Stimulated activated CD8-positive, alpha-beta memory T cell treated with anti-CD3 and anti-CD28 coated beads, Interleukin-15, amount 100 ng/mL, for 4 hours (primary cell): ENCODE measurements at places on chromosomes 11 and 22.

DNA sequence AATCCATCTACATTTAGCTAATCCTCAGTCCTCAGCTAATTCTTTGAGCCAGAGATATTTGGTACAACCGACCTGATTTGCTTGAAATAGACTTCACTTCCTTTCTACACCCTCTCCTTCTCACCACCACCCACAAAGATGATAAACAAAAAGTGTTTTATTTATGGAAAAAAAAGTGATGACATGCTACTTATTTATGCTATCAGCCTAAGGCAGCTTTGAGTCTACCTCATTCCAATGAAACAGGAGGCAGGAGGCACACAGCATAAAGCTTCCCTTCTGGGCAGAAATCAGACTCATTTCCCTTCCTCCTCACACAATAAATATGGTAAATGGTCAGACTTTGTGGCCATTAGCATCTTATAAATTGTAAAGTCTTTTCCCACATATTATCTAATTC lies 325.7 kb downstream of the SOX6 start:
- DNase-seq: no peak

- DNase-seq: no peak
These were observed 420.5 kb upstream of the NARS2 start for GRCh38 chr11:78995171-78995570.

- DNase-seq: no peak
These were observed 13.6 kb downstream of the SLC22A12 start for GRCh38 chr11:64604458-64605243.

- DNase-seq: no peak
These were observed 56.7 kb downstream of the PPP6R2 start for GRCh38 chr22:50399751-50400331.

- no peak for DNase-seq
These were observed 36.5 kb downstream of the RNF141 start for GRCh38 chr11:10504490-10504889.

- no peak for DNase-seq
These were observed 9.2 kb upstream of the FGF3 start for GRCh38 chr11:69828276-69828970.

- peak; percentile 86 for DNase-seq
These were observed at the start of gene ZBTB3 for GRCh38 chr11:62753736-62754603. Gene ZBTB3, minus strand, starts transcription at chr11:62754160. Its CDS starts 496 bp downstream, at chr11:62753664.

DNA sequence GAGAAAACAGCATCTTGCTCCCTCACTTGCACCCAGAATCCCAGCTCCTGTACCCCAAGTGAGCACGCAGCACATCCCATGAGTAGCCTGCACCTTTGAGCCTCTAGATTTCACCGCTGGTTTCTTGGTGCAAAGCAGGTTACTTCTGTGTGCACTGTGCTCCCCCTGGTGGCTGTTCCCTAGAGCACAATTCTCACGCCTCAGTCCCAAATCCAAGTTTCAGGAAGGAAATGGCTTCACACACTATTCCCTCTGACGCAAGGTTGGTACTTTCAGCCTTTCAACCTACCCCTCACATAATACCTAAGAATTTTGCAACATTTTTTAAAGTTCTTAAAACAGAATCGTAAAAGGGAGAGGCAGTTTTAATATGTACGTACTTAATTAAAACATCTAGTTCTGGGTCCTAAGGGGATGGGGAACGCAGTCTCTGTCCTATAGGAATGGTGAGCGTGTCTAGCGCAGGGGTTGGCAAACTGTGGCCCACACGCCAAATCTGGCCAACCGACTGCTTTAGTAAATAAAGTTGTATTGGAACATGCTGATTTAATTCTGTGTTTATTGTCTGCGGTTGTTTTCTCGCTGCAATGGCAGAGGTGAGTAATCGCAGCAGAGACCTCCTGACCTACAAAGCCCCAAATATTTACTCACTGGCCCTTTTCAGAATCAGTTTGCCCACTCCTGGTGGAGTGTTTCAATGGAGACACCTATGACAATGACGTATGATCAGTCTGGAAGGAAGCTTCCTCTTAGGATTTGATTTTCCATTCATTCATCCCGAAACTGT lies 27.5 kb downstream of the DHCR7 start:
- no peak for DNase-seq

DNA sequence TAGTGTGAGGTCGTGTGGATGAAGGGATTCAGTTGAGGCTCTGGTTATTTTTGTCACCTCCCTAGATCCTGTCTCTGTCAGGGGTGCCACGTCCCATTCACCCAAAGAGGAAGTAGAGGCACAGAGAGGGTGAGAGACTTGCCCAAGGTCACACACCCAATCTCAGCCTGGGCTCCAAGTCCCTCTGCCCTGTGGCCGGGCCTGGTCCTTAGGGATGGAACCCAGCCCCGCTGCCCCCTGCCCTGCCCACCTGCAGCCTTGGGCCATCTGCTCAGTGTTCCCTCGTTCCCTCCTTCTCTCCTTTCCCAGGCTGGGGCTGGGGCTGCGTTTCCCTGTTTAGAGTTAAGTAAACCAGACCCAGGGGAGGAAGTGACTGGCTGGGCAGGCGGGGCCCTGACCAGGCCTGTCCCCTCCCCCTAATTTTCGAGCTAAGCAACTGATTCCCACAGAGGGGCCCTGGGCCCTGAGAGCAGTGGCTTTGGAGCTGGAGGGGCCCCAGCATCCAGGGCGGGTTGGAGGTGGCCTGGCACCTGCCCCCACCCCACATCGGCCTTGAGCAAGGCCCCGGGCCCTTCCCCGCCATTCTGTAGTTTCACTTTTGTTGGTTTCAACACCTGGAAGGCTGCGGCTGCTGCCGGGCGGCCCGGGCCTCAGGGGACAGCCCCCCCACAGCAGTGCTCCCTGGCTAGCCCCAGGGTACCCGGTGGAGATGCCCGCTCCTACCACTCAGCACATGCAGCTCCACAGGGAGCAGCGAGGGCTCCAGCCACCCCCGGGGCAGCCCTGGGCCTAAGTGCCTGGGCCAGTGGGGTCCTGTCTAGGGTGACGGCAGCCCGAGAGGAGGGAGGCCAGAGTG lies 1.5 kb downstream of the TCIRG1 start:
- no peak for DNase-seq

GRCh38 chr11:70191495-70192140 lies 11.5 kb upstream of the FADD start:
- DNase-seq: peak; percentile 7

DNA sequence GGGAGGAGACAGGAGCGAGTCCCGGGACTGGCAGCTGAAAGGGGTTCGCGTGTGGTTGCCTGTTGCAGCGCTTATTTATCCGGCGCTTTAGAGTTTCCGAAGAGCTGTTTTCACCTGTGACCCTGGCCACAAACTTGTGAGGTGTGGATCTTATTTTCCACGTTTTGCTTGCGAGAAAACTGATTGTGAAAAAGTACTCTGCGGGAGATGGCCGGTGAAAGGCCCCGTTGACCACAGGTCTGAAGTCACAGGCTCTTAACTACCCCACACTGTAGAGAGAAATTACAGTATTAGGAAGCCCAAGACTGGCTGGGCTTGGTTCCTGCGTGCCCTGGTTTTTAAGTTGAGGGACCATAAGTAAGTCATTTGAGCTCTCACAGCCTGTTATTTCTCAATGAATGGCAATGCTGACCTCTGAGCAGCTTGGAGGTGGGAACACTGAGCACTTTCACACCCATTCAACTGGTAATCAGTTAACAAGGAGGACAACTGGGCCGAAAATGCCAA lies 379 bp upstream of the RAB38 start:
- DNase-seq: no peak

GRCh38 chr22:21070690-21071615 lies 25.2 kb downstream of the LRRC74B start:
- no peak for DNase-seq

- no peak for DNase-seq
These were observed 3.3 kb downstream of the TMEM121B start for GRCh38 chr22:17117890-17118289.

DNA sequence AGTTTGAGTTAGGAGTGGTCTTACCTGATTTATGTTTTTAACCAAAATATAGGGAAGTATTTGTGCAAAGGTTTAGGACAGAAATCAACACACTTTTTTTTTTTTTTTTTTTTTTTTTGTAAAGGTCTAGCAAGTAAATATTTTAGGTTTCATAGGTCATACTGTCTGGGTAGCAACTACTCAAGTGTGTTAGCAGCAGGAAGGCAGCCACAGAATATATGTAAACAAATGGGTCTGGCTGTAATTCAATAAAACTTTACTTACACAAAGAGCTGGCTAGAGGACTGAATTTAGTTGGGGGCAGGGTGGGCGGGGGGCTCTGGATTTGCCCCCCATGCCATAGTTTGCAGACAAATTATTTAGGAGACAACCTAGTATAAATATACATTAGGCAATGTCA lies 510.4 kb downstream of the NELL1 start:
- no peak for DNase-seq

DNA sequence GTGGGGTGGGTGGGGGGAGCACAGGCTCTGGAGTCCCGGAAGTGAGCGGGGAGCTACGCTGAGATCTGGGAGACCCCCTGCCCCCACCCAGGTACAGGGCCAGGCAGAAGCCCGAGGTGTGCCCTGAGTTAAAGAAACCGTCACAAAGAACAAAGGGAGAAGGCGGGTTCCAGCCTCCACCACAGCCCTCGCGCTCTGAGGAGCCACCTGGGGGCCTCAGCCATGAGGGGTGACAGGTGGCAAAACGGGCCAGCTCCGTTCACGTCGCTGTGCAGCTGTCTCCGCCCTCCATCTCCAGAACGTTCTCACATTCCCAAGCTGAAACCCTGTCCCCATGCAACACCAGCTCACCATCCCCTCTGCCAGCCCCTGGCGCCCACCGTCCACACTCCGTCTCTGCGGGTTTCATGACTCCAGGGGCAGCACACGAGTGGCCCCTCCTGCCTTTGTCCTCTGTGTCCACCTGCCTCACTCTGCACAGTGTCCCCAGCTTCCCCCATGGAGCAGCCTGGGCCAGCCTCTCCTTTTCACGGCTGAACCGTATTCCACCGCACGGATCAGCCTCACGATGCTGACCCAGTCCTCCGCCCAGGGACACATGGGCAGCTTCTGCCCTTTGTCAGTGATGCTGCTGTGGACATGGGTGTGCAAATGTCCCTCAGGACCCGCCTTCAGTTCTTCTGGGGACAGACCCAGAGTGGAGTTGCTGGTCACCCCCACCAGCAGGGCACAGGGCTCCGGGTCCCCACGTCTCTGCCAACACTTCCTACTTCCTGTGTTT lies 1.7 kb upstream of the MUC5B start:
- DNase-seq: no peak

DNA sequence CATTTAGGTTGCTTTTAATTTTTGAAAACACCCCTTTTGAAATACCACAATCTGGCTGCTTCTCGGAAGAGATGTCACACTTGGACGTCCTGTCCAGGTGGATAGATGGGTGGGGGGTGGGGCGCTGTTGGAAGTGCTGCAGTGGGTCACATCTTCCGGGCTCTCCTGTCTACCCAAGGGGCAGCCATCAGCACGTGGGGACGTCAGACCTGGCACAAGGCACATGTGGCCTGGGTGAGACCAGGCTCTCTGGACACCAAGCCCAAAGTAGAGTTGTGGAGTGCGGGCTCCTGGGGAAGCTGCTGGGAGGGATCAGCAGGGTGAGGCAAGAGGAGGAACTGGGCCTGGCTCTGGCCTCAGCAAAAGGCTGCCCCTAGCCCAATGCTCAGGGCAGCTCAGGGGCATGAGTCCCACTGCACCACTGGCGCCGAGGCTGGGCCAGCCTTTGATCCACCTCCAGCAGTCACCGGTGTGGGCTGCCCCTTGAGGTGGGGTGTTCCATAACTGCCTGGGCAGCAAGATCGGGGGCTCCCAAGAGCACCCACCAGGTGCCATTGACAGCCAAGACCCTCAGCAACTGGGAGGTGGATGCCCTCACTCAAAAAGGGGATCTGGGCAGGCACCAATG lies 68.6 kb upstream of the CCND1 start:
- no peak for DNase-seq

DNA sequence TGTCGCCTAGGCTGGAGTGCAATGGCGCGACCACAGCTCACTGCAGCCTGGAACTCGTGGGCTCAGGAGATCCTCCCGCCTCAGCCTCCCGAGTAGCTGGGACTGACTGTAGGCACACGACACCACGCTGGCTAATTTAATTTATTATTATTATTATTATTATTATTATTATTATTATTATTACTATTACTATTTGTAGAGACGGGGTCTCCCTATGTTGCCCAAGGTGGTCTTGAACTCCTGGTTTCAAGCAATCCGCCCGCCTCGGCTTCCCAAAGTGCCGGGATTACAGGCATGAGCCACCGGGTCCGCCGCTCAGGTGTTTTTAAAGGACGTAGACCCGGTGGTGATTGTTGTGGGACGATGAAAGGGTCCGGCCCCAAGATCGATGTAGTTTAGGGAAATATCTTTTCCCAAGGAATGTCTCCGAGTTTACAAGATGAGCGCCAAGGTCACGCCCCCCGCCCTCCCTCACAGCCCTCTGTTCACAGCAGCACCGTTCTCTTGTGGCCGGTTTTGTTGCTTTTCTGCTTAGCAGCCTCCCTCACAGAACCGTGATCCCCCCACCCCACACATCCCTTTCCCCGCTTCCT lies 728 bp upstream of the POGLUT3 start:
- DNase-seq: no peak

DNA sequence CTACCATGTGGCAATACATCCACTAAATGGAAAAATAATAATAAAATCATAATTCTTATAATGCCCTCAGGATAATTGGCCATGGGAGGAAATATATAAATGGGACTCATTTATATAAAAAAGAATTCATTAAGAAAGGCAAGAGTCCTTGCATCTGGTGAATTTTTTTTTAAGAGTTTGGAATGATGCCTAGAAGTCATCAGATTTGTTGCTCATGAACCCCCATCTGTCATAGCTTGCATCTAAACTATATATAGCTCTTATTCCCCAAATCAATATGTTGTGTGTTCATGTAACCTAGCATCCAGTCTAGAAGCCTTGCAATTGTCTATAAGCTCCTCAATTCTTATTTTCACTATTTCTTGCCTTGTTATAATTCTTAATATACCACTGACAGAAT lies 75.9 kb downstream of the CADM1 start:
- no peak for DNase-seq

DNA sequence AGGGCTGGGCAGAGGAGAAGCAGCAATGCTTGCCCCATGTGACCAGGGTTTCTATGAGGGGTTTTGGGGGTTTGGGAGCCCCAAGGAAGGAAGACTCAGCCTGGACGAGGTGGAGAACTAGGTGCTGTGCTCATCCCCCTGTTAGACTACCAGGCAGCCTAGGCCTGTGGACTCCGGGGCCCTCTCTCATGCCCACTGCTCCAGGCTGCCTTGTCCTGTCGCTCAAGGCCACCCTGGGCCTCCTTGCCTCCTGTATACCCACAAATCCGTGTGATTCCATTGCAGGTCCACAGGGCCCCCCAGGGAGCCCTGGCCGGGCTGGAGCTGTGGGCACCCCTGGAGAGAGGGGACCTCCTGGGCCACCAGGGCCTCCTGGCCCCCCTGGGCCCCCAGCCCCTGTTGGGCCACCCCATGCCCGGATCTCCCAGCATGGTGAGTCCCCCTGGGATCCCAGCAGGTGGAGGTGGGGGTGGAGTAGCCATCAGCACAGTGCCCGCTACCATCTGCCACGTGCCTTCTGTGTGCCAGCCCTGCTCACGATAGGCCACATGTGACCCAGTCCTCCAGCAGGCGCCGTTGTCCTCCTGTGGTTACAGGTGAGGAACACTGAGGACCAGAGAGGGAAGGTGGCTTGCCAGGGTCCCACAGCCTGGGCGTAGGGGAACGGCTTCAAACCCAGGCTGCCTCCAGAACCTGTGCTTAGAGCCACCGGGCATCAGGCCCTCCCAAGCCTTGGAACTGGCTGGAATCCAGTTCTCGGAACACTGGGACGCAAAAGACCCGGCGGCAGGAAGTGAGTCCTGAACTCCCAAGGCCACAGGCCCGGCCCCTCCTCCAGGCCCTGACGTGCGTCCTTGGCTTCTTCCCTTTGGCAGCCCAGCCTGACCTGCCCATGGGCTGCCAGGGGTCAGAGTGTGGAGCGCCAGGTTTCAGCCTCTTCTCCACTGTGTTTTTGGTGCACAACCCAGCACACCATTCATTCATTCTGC lies 26.6 kb downstream of the EMID1 start:
- DNase-seq: no peak
